ENCODE measurements at places on chromosomes 12 and 14.

GRCh38 chr14:95164506-95164905 lies 7.2 kb upstream of the DICER1 start:
- DNase-seq = no peak

DNA sequence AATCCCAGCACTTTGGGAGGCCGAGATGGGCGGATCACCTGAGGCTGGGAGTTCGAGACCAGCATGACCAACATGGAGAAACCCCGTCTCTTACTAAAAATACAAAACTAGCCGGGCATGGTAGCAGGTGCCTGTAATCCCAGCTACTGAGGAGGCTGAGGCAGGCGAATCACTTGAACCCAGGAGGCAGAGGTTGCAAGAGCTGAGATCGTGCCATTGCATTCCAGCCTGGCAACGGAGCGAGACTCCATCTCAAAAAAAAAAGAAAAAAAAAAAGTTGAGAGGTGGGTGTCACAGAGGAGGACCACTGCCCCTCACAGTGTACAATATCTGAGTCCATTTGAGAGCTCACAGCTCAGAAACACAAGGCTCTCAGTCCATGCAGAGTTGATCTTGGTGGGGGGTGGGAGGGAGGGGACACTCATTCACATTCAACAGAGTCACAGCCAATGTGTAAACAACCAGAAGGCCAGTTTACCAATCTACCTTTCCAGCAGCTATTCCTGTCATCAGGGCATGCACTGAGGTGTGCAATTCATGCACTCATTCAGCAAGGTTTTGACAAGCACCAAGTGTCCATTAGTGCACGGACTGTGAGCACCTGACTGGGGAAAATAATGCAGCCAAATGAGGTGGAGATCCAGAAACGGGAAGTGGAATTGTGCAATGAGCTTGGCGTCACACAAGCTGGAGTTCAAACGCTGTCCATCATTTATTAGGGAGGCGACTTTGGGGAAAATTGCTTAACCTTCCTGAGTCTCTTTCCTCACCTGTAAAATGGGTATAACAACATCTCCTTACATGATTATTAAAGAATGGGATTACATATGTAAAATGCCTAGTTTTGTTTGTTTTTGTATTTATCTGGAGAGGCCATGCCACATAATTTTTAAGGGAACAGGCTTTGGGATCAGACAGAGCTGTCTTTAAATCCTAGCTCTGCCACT lies 4.4 kb upstream of the EIF5 start:
- no peak for DNase-seq

DNA sequence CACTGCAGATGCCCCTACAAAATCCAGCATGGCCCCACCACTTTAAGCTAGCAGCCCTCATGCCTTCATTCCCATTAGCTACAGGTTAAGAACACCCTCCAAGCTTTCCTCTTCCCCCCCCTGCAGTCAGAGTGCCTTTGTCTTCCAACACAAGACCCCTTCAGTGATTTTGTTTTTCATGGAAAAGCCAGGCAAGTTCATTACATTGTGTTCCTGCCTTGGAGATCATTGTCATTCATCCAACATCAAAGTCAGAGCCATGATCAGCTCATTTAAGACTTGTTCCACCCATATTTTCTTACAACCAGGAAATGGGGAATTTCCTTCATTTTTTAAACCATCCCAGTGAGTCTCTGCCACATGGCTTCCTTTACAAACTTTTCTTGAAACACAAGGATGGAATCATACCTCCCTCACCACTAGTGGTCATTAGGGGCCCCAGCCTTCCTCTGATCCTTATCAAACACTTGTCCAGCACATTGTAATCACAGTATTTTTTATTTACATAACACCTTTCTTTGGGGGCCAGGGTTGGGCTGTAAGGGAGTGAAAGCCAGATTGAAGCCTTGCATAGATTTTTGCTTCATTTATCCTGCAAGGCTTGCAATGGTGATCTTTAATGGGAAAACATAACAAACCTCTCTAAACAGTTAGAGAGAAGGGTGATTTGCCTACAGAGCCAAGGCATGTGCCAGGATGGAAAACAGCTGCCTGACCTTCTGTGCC lies 765.3 kb downstream of the MED13L start:
- no peak for DNase-seq

DNA sequence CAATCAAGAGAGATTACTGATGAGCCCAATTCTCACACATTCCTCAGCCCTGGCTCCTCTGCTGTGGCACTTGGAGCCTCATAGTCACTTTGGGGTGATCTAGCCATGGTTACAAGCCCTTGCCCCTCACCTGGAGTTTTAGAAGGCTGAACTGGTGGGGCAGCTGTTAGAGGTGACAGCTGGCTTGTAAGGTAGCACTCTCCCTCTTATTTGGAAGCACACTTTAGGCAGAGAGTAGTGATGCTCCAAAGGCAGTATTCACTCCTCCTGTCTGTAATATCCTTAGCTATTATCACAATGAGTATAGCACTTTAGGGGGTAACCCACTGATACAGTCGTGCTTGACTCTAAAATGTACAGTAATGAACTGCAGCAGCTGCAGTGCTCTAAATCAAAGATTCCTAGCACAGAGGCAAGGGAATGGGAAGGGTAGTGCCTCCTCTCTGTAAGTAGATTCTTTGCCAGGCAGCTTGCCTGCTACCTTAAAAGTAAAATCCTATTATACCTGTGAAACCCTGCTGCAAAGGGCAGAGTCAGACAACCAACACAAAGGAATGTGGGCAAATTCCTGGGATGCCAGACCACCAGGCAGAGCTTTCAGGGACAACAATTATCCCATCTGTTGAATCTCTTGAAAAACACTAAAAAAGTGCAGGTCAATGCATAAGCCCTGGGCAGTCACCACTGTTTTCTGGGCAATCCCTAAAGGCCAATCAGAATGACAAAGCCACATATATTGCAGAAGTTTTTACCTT lies 336.3 kb downstream of the NOVA1 start:
- DNase-seq = no peak

DNA sequence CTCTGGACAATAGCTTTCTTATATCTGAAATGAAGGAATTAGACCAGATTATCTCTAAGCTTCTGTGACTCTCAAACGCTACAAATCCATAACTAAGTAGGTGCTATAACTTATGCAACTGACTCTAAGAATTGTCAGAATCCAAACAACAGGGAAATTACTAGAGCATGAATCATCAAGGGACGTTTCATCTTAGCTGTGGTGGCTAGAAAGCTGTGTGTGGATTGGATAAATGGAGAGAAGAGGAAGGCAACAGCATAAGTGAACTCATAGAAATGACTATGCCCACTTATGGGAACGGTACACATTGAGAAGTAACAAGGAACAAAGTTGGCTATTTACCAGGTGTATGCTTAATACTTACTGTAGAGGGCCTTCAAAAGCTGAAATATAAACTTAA lies 96.0 kb upstream of the NEDD1 start:
- DNase-seq = no peak

DNA sequence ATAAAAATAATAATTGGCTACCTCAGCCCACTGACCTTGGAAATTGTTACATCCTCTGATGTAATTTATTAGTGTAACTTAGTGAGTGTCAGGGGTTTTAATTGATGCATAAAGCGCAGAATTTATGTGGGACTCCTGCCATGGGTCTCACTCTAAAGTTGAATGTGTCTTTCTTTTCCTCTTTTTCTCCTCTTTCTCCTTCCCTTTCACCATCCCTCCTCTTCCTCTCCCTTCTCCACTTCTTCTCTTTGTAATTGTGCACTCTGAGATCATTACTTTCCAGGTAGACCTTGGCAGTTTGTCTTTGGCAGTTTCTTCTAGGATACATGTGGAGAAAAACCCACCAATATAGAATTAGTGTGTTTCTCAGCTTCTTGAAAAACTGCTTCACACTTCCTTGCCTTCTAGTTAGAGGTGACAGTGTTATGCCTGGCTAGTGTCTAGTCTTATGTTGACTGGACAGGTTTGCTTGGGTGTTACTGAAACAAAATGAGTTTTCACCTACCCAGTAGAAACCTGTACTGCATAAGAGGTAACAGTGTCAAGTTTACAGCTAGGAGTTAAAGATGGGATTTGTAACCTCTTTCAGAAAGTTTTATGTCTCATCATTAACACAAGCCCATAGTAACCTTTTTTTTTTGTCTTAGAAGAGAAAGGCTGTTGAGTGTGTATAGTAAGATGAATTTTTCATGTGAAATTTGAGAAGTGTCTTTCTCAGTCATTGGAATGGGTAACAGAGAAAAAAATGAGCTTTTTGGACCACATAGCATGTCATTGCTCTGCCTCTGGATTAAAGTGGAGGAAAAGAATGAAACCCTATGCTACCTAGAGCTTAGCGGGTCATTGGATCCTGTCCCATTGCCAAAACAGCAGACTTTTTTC lies 18.6 kb downstream of the PELI2 start:
- no peak for DNase-seq

- DNase-seq = peak; percentile 25
These were observed 12.9 kb downstream of the NYNRIN start for GRCh38 chr14:24411443-24412389.

GRCh38 chr14:104356738-104357688 lies 218.6 kb downstream of the KIF26A start:
- DNase-seq = no peak
